Cardiac atrium fibroblast (primary cell): ENCODE measurements at places on chromosomes 11 and 22. TPM values are rescaled to one million over a fixed set of nuclear protein-coding genes. Genes with fewer than 3 reads are reported as not detected.

CYP2D6 gene
- 0.18 TPM in 1 of 2 replicates, not detected in the other for total RNA-seq

CSF2RB gene
- 0.18 and 2.6 TPM in 2 replicates for total RNA-seq

OR51I1 gene
- total RNA-seq, result not detected in 2 replicates

MUC6 gene
- not detected in 2 replicates for total RNA-seq

OR5P2 gene
- not detected in 2 replicates for total RNA-seq

OR8A1 gene
- total RNA-seq, result not detected in 2 replicates

FREY1 gene
- 0.65 TPM in 1 of 2 replicates, not detected in the other for total RNA-seq

DTX4 gene
- total RNA-seq, result 2.5 and 2.6 TPM in 2 replicates

ZNHIT2 gene
- total RNA-seq, result 10.1 and 13.8 TPM in 2 replicates

PLAAT4 gene
- 11.5 and 28.3 TPM in 2 replicates for total RNA-seq

RTL10 gene
- total RNA-seq, result 28.7 and 32.7 TPM in 2 replicates

C11orf91 gene
- not detected in 2 replicates for total RNA-seq

KDELR3 gene
- 183 and 192 TPM in 2 replicates for total RNA-seq

ZNF143 gene
- 6.1 and 9.9 TPM in 2 replicates for total RNA-seq

MIOX gene
- total RNA-seq, result not detected in 2 replicates

POU2AF2 gene
- total RNA-seq, result not detected in 2 replicates

C22orf31 gene
- not detected in 2 replicates for total RNA-seq

OR5AP2 gene
- not detected in 2 replicates for total RNA-seq

TIGD3 gene
- total RNA-seq, result 0.49 TPM in 1 of 2 replicates, not detected in the other

SYCE3 gene
- total RNA-seq, result not detected in 2 replicates

SCGB2A2 gene
- total RNA-seq, result not detected in 2 replicates

SLC5A1 gene
- total RNA-seq, result not detected in 2 replicates

KCNK4 gene
- not detected in 2 replicates for total RNA-seq

OR52N4 gene
- total RNA-seq, result not detected in 2 replicates

CADM1 gene
- 0.16 and 1.3 TPM in 2 replicates for total RNA-seq

INPP5J gene
- 0.16 TPM in 1 of 2 replicates, not detected in the other for total RNA-seq

SYT9 gene
- not detected in 2 replicates for total RNA-seq

ZC3H12C gene
- 10.2 and 10.5 TPM in 2 replicates for total RNA-seq

VSIG10L2 gene
- total RNA-seq, result not detected in 2 replicates

P4HA3 gene
- 8.1 and 18.3 TPM in 2 replicates for total RNA-seq

OR8H3 gene
- not detected in 2 replicates for total RNA-seq

DRG1 gene
- 64.3 and 71.8 TPM in 2 replicates for total RNA-seq

ART1 gene
- total RNA-seq, result not detected in 2 replicates

PIH1D2 gene
- total RNA-seq, result 0.18 and 0.32 TPM in 2 replicates

OR5AK2 gene
- not detected in 2 replicates for total RNA-seq

LRRC56 gene
- 0.16 and 1.3 TPM in 2 replicates for total RNA-seq

RPUSD4 gene
- total RNA-seq, result 11.5 and 18.2 TPM in 2 replicates

PARVG gene
- not detected in 2 replicates for total RNA-seq

SCO2 gene
- 0.81 and 1.6 TPM in 2 replicates for total RNA-seq

CHEK2 gene
- 18.3 and 22.7 TPM in 2 replicates for total RNA-seq

NRGN gene
- 0.16 and 0.36 TPM in 2 replicates for total RNA-seq

SCN3B gene
- 0.49 TPM in 1 of 2 replicates, not detected in the other for total RNA-seq

SFI1 gene
- total RNA-seq, result 8.1 and 17.0 TPM in 2 replicates

AGBL2 gene
- 1.6 TPM in 1 of 2 replicates, not detected in the other for total RNA-seq

EXPH5 gene
- total RNA-seq, result not detected in 2 replicates
